ENCODE measurements at places on chromosomes 1 and 21.

GRCh38 chr1:96340686-96341085, 380.9 kb upstream of the PTBP2 start:
- no peak for DNase-seq

- DNase-seq, result no peak
These were observed 60.4 kb downstream of the RAP1GAP start for GRCh38 chr1:21608798-21609197.

GRCh38 chr1:163674236-163674635, 352.5 kb downstream of the NUF2 start:
- no peak for DNase-seq

DNA sequence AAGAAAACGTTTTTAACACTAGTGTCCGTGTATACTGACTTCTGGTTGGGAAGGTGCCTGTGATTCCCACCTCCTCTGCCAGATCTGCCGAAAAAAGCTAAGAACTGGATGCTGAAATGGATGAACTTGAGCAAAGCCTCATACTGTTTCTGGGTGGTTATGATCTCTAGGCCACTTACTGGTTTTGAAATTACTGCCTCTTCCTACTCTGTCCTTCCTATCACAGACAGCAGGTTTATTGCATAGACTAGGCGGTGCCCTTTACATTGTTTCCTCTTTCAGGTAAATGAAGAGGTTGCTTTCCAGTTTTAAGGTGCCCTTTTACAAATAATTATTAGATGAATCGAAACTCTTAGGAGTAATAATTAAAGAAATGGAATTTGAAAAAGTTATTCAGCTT, 27.5 kb downstream of the PEX14 start:
- no peak for DNase-seq

GRCh38 chr1:152774875-152775274, at the start of gene LCE1F:
Gene LCE1F, plus strand, starts transcription at chr1:152775140. Its CDS starts 1,232 bp downstream, at chr1:152776372.
- DNase-seq, result no peak

DNA sequence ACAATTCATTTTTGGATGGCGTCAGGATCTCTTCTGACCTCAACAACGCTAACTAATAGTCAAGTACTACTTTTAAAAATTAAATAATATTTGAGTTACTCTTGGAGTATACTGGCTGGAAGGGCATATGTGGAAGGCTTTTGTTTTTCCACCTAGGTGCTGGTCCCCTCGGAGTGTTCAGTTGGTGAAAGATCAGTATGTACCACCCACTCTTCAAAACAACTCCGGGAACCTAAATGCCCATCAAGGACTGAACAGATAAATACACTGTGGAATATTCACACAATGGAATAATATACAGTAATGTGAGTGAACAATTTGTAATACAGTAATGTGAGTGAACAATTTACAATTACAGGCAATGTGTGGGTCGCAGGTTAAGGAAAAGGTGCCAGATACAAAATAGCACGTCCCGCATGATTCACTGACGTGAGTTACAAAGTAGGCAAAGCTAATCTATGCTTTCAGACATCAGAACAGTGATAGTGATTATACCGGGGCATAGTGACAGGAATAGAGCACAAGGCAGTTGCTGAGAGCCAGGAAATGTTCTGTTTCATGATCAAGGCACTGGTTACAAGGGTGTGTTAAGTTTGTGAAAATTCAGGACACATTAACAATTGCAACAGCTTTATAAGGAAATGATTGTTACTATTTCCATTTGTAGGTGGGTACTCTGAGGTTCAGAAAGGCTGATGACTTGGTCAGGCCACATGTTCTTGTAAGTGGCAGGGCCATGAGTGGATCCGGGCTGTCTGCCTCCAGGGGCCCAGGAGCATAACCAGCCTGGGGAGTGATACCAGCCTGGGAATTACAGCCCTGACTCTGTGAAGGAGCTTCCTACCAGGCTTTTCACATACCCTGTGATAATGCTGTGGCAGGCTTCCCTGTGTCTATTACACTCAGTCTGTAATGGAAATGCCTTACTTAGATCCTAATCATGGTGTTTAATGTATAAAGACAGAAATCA, 59.3 kb upstream of the ABCD3 start:
- no peak for DNase-seq

DNA sequence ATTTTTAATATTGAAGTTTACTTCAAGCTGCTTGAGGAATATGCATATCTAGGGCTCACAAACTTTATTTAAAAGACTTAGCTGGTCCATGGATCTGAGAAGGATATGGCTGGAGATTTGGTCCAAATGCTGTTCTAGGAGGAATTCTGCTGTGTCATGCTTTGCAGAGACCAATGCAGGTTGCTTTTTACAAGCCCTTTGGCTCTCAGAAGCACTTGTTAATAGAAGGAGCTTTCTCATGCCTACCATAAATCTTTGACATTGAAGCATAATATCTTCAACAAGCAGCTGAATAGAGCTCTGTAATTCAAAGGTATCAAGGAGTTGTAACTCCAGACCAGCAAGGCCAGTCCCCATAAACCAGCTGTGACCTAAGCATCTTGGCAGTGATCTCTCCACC, 299.1 kb downstream of the HHAT start:
- DNase-seq, result no peak

GRCh38 chr21:45825219-45825618, 156.4 kb upstream of the COL6A1 start:
- DNase-seq, result no peak

- DNase-seq, result peak; percentile 48
These were observed at the start of gene BTG3 for GRCh38 chr21:17612565-17613241. Gene BTG3, minus strand, starts transcription at chr21:17612901. Its CDS starts 3,757 bp downstream, at chr21:17609144.

GRCh38 chr1:38872401-38873026, 634 bp downstream of the MYCBP start:
- DNase-seq, result peak; percentile 12

- DNase-seq, result no peak
These were observed 19.2 kb upstream of the EPS8L3 start for GRCh38 chr1:109782927-109783326.

DNA sequence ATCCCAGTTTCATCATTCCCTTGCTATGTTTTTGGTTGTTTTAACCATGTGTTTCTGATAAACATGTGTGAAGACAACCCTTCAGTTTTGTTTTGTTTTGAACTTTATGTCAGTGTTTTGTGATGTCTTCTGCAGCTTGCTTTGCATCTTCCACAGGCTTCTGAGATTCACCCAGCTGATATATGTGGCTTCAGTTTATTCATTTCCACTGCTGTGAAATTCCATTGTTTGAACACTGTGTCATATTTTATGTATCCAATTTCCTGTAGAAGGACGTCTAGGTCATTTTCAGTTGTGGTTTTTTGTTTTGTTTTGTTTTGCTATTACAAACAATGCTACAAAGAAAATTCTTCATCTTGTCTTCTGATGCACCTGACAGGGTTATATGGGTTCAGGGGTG, 27.2 kb upstream of the SLC26A9 start:
- DNase-seq, result no peak

DNA sequence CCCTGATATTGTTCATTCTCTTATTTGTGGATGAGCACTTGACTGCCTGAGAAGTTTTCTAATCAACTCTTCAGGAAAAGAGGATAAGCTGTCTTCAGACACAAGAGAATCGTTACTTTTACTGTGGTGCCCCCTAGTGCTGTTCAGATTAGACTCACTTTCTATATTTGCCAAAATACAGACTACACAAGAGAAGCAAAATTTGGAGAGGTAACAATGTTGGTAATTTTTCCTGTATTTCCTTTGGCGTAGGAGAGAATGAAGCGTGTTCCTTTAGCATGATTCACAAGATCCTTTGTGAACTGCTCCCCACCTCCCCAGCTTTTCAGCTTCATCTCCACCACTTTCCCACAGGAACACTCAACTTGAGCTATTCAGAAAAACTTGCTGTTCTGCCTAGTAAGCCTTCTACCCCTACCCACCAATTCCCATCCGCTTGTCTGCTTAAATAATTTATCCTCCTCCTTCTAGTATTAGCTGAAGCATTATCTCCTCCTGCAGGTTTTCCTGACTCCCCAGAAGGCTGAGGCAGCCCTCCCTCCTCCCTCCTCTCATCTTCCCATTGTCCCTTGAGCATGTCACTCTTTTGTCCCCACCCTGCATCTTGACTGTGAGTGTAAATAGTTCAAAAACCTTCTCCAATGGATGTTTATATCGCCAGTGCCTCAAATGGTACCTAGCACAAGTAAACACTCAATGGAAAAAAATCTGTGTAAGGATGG, 4.5 kb downstream of the TNFSF4 start:
- peak; percentile 80 for DNase-seq

GRCh38 chr21:38349111-38349746, 92.4 kb downstream of the KCNJ15 start:
- no peak for DNase-seq

- DNase-seq, result no peak
These were observed 1.7 kb downstream of the BTG2 start for GRCh38 chr1:203306965-203307541.

- no peak for DNase-seq
These were observed 492 bp downstream of the FOXO6 start for GRCh38 chr1:41361495-41362356.

DNA sequence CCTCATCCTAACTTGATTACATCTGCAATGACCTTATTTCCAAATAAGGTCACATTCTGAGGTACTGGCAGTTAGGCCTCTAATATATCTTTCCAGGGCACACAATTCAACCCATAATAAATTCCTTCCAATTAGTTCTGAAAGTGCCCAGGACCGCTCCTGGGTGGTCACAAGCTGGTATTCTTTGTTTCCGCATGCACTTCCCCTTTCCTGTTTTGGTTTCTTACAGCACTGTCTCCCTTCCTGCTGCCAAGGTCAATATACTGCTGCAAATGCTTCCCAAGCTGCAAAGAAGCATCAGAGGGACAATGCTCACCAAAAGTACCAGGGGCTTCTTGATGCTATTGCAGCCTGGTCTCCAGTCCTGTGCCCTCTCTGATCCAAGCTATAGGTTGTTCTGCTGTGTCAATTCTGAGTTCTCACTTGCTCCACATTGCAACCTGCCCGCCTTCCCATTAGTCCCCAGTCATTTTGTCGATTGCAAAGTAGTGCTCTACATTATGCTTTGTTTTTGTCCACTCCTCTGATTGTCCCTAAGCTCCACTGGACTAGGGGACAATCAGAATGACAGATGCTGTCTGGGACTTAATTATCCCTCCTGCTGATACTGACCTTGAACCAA, 13.9 kb upstream of the XPR1 start:
- no peak for DNase-seq

- DNase-seq, result no peak
These were observed 43.2 kb downstream of the FLVCR1 start for GRCh38 chr1:212901290-212901689.

DNA sequence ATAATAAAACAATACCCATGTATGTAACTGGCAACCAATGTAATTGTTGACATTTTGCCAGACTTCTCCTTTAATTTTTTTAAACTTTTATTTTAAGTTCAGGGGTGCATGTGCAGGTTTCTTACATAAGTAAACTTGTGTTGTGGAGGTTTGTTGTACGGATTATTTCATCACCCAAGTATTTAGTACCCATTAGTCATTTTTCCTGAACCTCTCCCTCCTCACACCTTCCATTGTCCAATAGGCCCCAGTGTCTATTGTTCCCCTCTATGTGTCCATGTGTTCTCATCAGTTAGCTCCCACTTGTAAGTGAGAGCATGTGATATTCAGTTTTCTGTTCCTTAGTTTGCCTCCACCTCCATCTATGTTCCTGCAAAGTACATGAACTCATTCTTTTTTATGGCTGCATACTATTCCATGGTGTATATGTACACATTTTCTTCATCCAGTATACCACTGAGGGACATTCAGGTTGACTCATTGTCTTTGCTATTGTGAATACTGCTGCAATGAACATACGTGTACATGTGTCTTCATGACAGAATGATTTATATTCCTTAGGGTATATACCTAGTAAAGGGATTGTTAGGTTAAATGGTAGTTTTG, 6.7 kb downstream of the DEPDC1 start:
- no peak for DNase-seq

GRCh38 chr1:230332575-230333066, 93.5 kb downstream of the PGBD5 start:
- no peak for DNase-seq

DNA sequence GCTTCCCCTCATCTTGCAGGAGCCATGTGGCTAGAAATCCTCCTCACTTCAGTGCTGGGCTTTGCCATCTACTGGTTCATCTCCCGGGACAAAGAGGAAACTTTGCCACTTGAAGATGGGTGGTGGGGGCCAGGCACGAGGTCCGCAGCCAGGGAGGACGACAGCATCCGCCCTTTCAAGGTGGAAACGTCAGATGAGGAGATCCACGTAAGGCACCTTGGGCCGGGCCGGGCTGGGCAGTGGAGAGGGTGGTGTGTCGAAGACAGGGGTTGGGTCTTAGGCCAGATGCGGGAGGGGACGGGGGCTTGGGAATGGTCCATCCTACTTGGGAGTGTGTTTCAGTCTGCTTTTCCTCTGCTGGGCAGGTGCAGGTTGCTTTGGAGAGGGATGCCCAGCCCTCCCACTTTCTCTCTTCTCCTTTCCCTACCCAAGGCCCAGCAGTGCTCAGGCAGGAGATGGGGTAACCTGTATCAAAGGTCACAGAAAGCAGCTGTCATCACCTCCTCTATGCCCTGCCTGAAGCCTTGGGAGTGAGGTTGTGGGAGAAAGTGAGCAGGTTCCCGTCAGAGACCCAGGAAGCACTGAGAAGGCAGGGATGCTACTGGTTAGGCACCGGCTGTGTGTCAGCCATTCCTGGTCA, 18.9 kb downstream of the EPHX1 start:
- DNase-seq, result no peak

- peak; percentile 69 for DNase-seq
These were observed 31.8 kb downstream of the GADD45A start for GRCh38 chr1:67716800-67717199.

DNA sequence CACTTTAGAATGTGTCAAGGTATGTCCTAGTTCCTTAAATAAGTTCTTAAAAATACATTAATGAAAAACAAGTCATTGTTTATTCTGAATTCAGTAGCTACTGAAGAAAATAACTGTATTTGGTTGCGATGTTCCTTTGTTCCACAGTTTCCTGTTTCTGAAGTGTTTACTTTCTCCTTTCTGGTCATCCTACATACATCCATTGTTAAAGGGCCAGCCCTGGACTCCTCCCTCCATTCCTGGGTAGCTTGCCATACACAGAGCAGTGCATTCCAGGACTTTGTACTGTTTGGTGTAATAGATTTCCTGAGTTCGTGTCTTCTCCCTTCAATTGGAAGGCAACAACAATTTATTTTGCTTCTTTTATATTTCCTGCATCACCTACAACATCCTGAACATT, 845.4 kb upstream of the CXADR start:
- no peak for DNase-seq

- no peak for DNase-seq
These were observed 9.0 kb upstream of the ARID1A start for GRCh38 chr1:26686795-26687194.

DNA sequence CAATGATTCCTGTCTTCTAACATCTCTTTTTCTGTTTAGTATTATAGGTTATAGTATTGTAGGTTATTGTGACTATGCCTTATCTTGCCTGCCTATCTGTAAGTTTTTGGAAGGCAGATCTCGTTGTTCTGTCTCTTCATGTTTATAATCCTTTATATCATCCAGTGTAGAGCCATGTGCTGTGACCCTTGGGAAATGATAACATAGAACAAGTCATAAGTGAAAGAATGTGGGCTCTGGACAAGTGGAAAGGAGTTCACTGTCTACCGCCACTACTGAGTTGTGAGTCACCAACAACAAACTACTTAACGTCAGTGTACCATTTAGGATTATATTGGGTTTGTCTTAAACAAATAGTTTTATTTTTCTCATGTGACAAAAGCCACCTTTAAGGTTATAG, 139.3 kb downstream of the LYPLAL1 start:
- DNase-seq, result peak; percentile 28

- no peak for DNase-seq
These were observed 75.5 kb downstream of the KAZN start for GRCh38 chr1:14674030-14674429.

- no peak for DNase-seq
These were observed 15.3 kb downstream of the CFAP74 start for GRCh38 chr1:1988061-1988945.

GRCh38 chr1:3248155-3249141, 179.4 kb downstream of the PRDM16 start:
- DNase-seq, result no peak

Data from HT-29 (cell line).